ENCODE measurements at places on chromosomes 16 and 17.
A peak's percentile ranks its signal among the peaks of the same experiment; 100 is the strongest.

GRCh38 chr17:12727881-12728280 lies 61.4 kb upstream of the ARHGAP44 start:
- no peak for DNase-seq

- DNase-seq, result no peak
Observed at GRCh38 chr16:86018487-86018886, 119.5 kb downstream of the IRF8 start.

GRCh38 chr17:1154704-1155103 lies 25.1 kb downstream of the ABR start:
- DNase-seq, result no peak

DNA sequence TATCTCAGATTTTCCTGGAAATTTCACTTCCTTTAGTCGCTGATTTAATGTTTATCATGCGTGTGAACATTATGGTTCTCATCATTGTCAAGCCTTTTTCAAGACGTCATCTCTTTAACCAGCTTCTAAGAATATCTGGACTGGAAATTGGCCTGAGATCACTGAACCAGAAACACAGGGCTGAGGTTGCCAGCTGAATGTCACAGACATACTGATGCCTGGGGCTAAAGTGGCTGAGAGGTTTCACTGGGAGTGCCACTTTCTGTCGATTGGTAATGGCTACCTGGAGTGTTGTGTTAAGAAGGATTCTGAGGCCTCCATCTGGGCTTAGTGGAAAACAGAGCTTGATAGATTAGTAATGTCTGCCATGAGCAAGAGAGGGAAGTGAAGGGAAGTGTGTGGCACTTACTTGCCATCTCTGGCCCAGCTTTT lies 54.2 kb downstream of the CRISPLD2 start:
- DNase-seq, result no peak

DNA sequence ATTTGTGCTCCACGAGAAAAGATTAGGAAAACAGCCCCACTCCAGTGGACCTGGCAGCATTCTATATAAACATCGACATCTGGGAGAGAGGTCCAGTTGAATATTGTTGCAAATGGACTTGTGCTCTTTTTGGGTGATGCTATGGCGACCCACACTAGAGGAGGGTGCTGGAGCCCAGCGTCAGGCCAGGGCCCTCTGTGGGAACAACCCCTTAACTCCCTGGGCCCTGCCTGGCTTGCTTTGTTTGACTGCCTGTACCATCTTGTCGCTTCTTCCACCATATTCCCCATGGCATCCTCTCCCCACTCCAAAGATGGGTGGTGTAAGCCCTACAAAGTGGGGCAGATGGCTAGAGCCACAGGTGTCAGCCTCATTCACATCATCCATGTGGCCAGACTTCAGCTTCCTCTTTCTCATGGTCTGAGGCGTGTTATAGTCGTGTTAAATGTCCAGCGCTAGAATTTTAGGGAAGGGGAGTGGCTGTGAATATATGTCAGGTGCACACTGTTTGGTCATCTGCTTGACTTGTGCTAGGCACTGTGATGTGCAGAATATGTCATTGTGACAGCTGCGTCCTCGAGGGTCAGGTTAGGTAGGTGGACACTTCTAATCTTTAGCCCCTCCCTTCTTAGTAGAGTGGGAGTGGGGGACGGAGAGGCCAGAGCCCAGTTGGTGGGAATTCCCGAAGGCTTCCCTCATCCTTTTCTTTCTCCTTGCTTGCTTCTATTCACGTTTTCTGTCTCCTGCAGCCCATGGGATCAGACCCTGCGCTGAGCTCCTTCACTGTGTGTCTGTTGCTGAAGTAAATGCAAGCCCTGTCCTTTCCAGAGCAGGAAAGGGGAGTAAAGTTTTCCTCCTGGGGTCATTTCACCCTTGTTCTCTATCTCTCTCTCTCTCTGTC lies 49.8 kb downstream of the MPRIP start:
- DNase-seq, result no peak

GRCh38 chr16:88387941-88388627 lies 5.3 kb downstream of the ZNF469 start:
- no peak for DNase-seq

DNA sequence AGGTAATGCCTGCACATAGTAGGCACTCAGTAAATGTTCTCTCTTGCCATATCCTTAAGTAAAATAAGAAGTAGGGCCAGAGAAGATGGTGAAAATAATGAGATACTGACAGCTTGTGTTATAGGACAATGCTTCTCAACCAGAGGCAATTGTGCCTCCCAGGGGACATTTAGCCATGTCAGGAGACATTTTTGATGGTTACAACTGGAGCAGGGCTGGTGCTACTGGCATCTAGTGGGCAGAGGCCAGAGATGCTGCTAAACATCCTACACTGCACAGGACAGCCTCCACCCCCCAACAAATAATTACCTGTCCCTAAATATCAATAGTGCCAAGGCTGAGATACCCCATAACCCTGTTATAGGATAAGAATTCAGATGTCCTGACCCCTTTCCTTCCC lies 1.7 kb downstream of the RAD51D start:
- peak; percentile 24 for DNase-seq

GRCh38 chr16:10926094-10926493 lies 16.2 kb downstream of the DEXI start:
- DNase-seq, result no peak

DNA sequence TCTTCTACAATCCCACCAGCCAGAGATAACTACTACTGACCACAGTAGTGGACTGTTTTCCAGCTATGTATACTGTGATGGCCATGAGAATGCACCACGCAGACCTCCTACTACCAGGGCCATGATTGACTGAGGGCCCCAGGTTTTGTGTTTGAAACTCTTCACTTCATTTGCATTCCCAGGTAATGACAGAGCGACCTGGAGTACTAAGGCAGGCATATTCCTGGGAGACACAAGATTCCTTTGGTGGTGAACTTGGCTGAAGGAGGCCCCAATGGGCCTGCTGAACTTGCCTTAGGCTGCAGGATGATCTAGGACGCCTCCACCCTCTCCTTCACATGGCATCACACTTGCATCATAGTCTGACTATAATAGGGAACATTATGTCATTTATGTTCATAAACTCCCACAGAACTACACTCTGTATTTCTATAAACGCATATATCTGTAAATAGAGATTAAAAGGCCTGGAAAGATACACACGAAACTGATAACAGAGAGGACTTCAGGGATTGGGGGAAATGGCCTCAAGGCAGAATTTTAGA lies 30.4 kb downstream of the CLEC19A start:
- no peak for DNase-seq

- no peak for DNase-seq
Observed at GRCh38 chr17:29038085-29038795, 4.7 kb upstream of the PIPOX start.

- DNase-seq, result no peak
Observed at GRCh38 chr17:19271780-19272357, 34.7 kb downstream of the EPN2 start.

- no peak for DNase-seq
Observed at GRCh38 chr17:18257268-18257981, 1.1 kb downstream of the FLII start.

DNA sequence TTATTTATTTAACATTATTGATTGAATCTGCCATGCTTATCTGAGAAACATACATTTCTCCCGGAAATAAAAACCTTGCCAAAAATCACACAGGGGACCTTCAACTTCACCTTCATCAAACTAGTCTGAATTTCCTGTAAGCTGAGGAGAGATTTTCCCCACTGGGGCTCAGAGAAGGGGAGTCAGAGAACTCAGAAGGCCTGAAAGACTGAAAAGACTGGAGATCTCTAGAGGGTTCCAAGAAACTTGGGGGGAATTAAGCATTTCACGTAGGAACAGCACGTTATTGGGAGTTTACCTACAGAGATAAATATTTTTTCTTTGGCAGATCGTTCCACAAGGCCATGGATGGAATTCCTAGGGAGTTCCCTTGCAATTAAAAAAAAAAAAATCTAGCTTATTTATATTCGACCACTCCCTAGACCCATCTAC lies 528 bp upstream of the NOL11 start:
- DNase-seq, result no peak

- DNase-seq, result no peak
Observed at GRCh38 chr17:48443712-48444111, 13.7 kb upstream of the SKAP1 start.

DNA sequence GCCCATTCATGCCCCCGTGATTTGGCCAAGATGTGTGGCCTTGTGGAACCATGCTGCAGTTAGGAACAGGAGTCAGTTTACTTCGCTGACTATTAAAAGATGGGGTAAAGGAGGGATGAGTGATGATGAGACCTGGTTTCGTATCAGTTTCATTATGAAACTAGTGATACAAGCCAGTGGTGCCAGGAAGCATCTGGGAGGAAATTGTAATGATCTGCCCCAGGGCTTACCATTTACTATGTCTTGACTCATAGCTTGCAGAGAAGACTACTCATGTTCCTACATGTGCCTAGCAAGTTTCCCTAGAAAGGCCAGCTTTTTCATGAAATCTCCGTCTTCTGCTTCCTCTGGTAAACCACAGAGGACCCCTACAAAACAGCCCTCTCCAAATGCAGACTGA lies 23.2 kb downstream of the CDH3 start:
- no peak for DNase-seq

DNA sequence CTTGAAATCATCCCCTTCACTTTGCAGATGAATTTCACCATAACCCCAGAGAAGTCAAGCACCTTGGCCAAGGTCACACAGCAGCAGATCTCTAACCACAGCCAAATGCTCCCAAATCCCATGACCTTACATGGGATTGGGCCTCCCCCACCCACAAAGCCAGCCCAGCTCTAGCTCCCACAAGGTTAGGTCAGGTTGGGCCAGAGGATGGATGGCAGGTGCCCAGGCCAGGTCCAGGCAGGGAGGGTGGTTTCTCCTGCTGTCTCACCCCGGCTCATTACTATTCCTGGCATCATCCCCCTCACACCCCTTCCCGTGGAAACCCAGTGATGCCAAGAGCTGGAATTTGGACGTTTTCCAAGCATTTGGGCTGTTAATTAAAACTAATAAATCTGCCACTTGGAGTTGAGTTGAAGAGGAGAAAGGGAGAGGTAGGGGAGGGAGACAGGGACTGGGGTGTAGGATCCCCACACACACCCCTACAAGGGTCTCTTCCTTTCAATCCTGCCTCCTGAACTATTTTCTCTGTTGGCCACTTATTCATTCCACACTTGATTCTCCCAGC lies 181.6 kb downstream of the TMEM132E start:
- no peak for DNase-seq

DNA sequence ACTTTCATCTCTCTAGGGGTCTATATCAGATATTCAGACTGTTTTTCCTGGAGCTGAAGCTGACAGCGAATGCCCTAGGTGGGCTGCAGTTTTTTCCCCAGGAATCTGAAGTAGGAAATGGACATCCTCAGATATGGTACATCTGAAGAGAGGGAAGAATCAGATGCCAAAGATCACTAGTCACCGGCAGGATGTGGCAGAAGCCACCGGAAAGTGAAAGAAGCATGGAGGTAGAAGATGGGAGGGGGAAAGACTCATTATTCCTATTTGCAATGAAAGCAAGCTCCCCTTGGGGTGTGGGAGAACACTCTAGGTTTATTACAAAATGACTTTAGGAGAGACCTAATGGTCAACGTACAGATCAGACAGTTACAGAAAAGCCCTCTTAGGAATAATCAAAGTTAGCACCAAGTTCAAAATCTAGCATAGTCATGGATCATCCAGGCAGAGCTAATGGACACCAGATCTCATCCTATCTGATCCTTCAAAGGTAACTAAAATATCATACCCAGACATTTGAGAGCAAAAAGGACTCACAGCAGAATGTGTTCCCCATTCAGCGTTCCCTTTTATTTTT lies 110.7 kb downstream of the HS3ST3A1 start:
- DNase-seq, result no peak

- no peak for DNase-seq
Observed at GRCh38 chr16:79466111-79466510, 134.4 kb downstream of the MAF start.

DNA sequence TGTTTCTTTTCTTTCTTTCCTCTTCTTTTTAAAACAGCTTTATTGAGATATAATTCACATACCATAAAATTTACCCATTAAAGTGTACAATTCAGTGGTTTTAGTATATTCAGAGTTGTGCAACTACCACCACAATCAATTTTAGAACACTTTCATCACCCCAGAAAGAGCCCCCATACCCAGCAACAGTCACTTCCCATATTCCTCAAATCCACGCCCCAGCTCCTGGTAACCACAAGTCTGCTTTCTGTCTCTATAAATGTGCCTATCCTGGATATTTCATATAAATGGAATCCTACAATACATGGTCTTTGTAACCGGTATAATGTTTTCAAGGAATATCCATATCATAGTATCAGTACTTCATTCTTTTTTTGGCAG lies 19.4 kb downstream of the RARA start:
- DNase-seq, result no peak

- no peak for DNase-seq
Observed at GRCh38 chr17:7515911-7516610, 31.9 kb downstream of the POLR2A start.

GRCh38 chr17:34580685-34581445 lies 1.5 kb downstream of the TMEM132E start:
- DNase-seq, result peak; percentile 15

DNA sequence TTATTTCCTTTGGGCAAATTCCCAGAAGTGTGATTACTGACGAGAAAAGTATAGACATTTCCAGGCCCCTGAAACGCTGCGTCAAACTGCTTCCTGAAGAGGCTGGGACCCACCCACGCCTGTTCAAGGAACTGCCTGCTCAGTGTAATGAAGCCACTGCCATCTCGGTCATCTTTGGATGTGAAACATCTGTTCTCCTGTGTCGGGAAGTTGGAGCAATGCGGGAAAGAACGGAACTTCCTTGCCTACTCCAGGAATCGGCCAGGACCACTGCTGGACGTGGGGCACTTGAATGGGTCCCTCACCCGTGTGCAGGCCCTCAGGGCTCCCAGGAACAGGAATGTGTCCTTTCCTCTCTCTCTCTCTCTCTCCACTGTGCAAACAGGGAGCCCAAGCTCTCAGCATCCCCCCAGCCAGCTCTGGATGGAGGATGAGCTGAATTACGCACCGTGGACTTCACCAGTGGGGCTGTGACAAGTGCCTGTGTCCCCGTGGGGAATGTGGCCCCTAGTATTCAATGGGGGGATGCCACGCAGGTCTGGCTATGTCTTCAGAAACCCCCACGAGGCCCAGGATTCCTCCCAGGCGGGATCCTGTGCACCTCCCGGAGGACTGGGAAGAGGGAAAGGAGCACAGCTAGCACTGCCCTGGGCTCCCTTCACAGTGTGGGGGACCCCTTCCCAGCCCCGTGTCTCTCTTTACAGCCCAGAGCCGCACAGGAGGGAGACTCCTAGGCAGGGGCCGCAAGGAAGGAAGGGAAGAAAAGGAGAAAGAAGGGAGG lies 18.3 kb upstream of the LITAF start:
- DNase-seq, result no peak

GRCh38 chr16:60651346-60651745 lies 1384.9 kb downstream of the CDH8 start:
- DNase-seq, result no peak

DNA sequence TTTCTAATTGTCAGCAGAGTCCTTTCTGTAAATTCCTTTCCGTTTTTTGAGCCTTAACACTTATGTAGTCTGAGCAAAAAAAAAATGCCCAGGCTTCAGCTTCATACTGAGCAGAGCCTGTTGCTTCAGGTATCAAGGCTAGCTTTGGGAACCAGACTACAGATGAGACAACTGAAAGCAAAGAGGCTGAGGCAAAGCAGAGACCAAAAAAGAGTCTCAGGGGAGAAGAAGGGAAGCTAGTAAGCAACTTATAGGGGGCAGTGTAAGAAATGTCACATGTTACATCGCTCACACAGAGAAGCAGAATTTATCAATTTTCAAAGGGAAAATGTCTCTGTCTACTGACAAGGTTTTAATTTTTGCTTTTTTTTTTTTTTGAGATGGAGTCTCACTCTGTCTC lies 3.3 kb downstream of the HASPIN start:
- DNase-seq, result no peak
